ENCODE measurements at places on chromosomes 1 and 21.

GRCh38 chr1:24720152-24720551 is 25.1 kb upstream of the CLIC4 start:
- no peak for DNase-seq

DNA sequence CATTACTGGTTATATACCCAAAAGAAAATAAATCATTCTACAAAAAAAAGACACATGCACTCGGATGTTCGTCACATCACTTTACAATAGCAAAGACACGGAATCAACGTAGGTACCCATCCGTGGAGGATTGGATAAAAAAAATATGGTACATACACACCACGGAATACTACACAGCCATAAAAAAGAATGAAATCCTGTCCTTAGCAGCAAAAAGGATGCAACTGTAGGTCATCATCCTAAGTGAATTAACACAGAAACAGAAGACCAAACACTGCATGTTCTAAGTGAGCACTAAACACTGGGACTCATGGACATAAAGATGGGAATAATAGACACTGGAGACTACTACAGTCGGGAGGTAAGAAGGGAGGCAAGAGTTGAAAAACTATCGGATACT is 148.6 kb downstream of the CHD1L start:
- DNase-seq, result no peak

DNA sequence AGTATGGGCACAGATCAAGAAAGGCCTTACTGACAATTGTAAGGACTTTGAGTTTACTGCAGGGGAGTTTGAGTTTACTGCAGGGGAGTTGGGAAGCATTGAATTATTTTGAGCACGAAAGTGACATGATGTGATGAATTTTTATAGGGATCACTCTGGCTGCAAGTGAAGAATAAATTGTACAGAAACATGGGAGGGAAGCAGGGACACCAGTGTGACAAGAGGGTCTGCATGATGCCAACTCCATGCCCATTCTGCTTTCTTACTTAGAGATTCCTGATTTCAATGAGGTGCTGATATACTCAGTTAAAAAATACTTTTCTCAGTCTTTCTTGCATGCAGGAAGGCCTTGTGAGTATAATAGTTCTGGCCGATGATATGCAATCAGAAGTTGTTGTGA is 234.4 kb downstream of the CENPF start:
- no peak for DNase-seq

DNA sequence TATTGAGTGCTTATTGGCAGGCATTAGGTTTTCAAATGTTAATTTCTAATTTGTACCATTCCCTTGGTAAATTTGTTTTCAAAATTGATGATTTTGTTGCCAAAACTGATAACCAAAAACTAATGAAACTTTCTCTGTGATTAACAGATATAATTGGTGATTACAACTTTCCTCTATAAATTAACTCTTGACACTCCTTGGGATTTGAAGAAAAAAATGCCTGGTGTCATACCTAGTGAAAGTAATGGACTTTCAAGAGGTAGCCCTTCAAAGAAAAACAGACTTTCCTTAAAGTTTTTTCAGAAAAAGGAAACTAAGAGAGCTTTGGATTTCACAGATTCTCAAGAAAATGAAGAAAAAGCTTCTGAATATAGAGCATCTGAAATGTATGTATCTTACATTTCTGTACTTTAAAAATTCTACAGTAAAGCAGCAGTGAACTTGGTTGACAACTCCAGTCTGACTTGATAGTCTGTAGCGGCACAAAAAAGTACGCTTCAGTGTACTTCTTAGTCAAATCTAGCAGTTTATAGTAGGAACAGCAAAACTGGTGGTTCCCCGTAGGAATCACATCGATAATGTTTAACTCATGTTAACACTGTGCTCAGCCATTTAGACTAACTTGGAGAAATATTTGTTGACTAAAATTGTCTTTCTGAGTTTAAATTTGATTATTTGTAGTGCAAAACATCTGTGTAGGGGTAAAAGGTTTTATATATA is 3.0 kb downstream of the USP1 start:
- DNase-seq, result peak; percentile 24

- DNase-seq, result peak; percentile 62
These were observed 1.6 kb downstream of the LMO4 start for GRCh38 chr1:87330057-87330884.

GRCh38 chr1:84847253-84848250 is 45.5 kb downstream of the LPAR3 start:
- DNase-seq, result peak; percentile 24

DNA sequence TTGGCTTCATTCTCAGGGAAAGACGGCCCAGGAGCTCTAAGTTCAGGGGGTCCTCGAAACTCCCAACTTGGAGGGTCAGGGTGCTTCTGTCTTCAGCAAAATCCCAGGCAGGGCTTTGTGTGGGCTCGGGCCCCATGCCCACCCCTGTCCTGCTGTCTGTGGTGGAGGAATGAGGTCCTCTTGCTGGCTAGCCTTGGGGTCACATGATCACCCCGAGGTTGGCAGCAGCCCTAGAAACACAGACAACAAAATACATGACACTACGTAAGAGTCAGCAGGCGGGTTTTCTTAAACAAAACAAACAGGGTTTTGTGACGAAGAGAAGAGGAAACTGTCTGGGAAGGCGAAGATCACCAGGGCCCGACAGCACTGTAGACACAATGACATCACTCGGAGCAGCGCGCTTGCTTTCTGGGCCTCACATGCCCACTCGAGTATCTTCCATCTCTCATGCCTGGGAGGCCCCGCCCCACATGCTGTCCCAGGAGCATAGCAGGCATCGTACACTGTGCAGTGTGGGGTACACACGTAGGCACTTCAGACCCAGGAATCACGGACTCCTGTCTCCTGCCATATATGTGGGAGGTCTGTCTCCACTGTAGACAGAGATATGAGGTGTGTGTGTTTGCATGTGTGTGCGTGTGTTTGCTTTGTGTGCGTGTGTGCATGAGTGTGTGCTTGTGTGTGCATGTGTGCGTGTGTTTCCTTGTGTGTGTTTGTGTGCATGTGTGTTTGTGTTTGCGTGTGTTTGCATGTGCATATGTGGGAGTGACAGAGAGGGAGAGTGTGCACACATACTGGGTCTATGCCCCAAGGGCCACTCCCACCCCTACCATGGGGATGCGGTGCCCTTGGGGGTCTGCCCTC is 94.7 kb downstream of the SIK1 start:
- DNase-seq, result no peak

DNA sequence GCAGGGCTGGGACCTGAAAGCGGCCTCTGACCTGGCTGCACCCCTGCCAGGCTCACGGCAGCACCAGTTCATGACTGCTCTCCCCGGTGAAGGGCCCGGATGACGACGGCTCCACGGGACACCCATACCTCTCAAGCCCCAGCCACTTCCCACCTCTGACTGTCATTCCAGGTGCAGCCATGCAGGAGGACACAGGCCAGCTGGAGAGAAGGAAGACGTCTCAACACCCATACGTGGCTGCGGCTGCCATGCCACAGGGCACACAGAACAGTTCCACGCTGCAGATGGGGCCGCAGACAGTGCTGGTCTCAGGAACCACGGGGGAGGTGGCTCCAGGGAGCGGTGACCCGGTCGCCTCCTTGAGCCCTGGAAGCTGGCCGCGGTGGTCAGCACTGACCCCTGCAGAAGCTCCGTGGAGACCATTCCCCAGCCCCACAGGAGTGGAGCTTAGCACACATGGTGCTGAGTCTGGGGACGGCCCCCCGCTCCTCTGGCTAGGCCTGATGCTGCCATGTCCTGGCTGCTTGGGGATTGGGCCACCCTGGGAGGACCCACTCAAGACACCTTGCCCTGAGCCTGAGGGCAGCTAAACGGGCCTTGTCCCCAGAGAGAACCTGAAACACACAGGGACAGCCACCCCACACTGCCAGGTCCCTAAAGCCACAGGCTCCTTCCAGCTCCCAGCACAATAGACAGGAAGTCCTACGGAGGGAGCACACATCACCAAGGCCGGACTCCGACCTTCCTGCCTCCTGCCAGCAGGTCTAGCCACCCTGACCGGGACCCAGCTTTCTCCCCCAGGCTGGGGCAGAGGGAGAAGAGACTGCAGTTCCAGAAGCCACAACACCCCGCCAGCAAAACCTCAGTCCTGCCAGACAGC is 8.6 kb downstream of the WNT9A start:
- no peak for DNase-seq

Measured in NB4 (cell line).